ENCODE measurements at places on chromosomes 1 and 21.

GRCh38 chr21:33789697-33790096, 125.9 kb downstream of the ATP5PO start:
- ATAC-seq: no peak

DNA sequence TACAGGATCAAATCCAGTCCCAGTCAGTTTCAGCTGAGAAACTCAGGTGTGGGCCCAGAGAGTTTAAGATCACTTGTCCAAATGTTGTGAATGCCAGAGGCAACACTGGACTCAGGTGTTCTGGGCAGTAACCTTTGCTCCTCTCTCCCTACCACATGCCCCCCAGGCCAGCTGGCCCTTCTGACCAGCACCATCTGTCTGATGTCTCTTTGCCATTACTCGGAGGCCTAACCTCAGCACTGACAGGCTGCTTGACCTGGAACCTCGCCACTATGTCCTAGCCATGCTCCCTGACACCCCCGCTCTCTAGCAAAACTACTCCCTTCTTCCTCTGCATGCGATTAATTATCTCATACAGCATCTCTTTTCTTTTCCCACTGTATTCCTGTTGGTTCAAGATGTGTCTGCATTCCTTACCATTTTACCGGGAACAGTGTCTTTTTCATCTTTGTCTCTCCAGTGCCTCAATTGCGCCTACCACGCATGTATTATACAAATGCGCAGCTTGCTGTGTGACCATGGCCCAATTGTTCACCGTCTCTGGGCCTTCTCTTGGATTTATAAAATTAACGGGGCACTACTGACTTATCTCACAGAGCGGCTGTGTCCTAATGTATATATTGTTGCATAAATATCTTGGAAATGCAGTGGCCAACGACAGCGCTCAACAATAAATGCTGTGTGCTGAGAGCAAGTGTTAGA, 159.5 kb upstream of the IRF2BP2 start:
- no peak for ATAC-seq

DNA sequence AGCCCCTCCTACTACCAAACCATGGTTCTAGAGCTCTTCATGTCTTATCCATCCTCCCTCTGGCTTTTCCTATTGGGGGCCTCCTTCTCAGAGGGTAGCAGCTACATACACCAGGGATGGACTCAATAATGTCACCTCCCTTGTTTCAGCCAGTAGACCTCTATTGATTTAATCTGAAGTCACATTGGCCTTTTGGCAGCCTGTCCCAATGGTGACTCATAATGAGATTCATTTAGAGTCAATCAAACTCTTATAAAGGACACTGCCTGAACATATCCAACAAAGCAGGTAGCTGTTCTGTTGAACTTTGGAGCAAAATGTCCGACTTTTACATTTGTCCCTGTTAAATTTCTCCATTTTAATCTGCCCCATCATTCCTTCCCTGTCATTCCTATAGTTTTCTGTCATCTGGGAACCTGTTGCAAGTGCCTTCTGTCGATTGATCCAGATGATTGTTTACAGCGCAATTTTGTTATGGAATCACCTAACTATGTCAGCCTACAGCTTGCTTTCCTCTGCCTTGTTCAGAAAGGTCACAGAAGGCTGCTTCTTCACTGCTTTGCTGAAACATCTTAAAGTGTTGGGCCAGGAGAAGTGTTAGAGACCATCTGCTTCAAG, 105.9 kb downstream of the ETS2 start:
- no peak for ATAC-seq

- ATAC-seq: no peak
Observed at GRCh38 chr1:94543001-94543400, 1.4 kb upstream of the F3 start.

GRCh38 chr1:162868972-162869371, 8.0 kb upstream of the CCDC190 start:
- ATAC-seq: no peak

DNA sequence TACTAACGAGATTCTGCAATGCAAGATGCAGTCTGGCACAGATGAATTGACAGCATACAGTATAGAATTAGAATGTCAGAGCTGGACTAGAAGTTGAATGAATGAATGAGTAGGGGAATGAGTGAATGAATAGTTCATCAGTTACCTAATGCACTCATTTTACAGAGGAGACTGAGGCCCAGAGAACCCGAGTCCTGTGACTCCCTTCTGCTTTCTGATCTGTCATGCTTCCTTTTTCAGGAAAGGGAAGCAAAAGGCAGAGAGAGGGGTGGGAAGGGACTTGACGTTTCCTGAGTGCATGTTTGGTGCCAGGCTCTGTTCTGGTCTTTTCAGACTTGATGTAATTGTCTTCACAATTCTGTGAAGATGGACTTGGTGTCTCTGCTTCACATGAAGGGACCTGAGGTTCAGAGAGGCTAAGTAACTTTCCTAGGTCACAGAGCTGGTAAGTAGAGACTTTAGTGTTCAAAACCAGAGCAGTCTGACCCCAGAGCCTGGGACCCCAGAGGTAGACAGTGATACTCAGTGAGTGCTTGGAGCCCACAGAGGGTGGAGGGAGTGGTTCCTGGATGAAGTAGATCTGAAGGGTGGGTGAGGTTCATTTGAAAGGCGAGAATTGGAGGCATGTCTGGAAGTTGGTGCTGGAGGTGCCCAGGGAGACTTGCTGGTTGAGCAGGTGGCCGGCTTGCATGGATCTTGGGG, 8.0 kb upstream of the MEX3A start:
- peak; percentile 15 for ATAC-seq

- peak; percentile 87 for ATAC-seq
Observed at GRCh38 chr1:30957560-30958222, 49.1 kb upstream of the SDC3 start.

DNA sequence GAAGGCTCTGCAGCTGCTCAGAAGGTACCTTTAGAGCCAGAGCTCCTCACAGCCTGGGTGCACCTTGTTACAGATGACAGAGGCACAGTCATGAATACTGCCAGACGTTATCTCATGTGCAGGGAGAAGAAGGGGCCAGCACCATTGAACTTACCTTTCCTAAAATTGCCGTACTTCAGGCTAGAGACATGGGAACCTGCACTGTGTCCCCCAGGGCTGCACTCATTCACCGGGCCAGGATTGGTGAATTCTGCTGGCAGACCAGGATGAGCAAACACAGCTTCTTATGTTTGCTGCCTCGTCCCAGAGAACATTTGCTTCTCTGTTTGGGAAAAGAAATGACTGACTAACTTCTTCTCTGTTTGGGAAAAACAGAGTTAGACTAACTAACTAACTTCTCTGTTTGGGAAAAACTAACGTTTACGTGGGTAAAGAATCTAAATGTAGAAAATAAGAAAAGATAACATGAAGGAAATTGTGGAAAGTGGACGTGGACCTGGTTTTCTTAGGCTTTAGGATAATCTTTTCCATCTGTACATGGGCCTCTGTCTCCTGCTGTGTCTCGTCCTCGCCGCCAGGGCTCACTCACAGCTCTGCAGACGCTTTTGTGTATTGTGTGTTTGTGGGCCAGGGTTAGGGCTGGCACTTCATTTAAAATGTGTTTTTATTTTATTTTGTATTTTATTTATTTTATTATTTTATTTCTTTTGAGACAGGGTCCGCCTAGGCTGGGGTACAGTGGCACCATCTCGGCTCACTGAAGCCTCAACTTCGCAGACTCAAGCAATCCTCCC, 9.9 kb downstream of the OBSCN start:
- ATAC-seq: no peak

GRCh38 chr21:16569679-16570078, 839.9 kb downstream of the USP25 start:
- ATAC-seq: no peak

- no peak for ATAC-seq
Observed at GRCh38 chr1:61102041-61102440, 19.7 kb downstream of the NFIA start.

GRCh38 chr1:183986941-183987340, 50.6 kb downstream of the COLGALT2 start:
- no peak for ATAC-seq

- no peak for ATAC-seq
Observed at GRCh38 chr1:154969860-154970452, 591 bp downstream of the SHC1 start.

GRCh38 chr1:6288665-6289064, 27.8 kb upstream of the GPR153 start:
- ATAC-seq: no peak

- ATAC-seq: no peak
Observed at GRCh38 chr1:14339288-14339687, 259.2 kb upstream of the KAZN start.

- ATAC-seq: no peak
Observed at GRCh38 chr1:214107322-214108096, 119.7 kb downstream of the PROX1 start.

- no peak for ATAC-seq
Observed at GRCh38 chr21:17071093-17071492, 441.8 kb upstream of the CXADR start.

GRCh38 chr21:41318218-41318617, 1.6 kb downstream of the FAM3B start:
- no peak for ATAC-seq

DNA sequence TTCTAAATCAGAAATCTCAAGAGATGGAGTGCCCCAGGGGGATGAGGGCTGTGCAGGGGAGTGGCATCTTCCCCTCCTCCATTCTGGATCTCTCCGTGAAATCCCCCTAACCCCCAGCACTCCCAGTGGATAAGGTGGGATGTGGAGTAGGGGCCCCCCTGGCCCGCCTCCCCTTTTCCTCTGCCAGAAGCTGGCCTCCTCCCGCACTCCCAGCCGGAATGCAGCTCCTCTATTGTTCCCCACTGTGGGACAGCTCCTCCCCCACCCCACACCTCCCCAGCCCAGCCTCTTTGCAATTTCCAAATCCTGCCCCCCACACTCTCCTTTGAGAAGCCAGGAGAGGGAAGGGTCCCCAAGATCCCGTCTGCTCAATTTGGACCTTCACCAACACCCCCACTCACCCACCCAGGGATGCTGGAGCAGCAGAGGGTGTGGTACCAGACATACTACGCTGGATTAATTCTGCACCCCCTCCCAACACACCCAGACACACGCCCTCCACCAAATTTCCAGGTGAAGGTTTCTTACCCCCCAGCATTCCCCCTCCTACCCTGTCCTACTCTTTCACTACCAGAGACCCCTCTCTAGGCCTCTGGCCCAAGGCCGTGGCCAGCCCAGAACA, 1.9 kb downstream of the MEX3A start:
- ATAC-seq: no peak

DNA sequence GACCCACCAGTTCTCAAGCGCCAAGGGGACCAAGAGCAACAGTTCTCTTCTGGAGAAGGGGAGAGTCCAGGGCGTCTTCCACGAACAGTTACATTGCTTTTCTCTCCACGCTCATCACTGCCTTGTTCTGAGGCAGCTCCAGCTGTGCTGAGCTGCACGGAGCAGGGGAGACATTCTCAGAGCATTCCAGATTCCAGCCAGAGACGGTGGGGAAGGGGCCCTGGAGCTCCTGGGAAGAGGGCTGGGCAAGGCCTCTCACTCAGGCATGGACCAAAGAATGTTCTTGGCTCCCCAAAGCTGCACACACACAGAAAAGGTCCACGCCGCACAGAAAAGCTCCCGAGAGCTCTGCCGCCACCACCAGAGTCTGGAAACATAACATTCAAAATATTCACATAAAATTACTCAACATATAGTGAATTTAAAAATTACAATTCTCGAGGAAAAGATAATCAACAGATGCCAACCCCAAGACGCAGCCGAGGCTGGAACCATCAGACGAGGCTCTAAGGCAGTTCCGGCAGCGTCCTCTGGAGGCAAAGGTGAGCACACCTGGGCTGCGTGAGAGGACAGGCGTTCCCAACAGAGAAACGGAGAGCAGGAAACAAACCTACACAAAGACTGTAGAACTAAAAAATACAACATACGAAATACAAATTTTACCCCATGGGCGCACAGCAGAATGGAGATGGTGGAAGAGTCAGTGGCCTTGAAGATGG, 40.5 kb downstream of the UBE2G2 start:
- ATAC-seq: no peak

DNA sequence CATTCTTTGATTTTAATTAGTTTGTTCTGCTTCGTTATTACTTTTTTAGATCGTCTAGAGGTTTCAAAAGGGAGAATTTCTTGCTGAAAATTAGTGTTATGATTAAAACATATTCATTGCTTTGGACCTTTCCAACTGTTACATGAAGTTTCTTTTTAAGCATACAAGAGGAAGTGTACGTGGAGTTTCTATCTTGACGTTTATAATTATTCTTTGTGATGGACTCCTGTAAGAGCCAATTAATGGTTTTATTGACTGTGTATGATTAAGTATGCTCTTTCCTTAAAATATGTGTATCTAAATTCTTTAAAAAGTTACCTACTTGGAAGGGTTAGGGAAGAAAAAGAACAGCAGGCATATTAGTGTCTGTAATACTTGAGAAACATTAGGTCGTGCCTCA, 37.8 kb downstream of the SPEN start:
- ATAC-seq: no peak
